ENCODE measurements at places on chromosomes 3 and 15.

DNA sequence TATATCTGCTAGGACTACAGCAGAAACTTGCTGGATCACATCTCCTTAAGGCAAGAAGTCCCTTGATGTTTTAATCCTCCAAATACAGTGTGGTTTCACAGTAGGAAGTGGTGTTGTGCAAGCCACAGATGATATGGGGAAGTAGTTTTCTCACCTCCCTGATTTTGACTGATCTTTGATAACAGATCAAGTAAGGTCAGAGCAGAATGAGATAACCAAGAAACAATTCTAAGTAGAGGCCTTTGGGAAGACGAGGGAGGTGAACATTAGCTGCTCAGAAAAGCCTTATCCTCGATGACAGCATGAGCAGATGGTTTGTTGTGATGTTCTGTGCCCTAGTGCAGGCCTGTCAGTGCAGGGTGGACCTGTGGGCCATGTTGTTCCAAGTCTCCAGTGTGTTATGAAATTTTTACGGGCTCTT, 61.3 kb downstream of the RIOX2 start:
- peak; percentile 11 for DNase-seq

GRCh38 chr3:15269091-15269989, 63.0 kb downstream of the SH3BP5 start:
- peak; percentile 86 for DNase-seq

DNA sequence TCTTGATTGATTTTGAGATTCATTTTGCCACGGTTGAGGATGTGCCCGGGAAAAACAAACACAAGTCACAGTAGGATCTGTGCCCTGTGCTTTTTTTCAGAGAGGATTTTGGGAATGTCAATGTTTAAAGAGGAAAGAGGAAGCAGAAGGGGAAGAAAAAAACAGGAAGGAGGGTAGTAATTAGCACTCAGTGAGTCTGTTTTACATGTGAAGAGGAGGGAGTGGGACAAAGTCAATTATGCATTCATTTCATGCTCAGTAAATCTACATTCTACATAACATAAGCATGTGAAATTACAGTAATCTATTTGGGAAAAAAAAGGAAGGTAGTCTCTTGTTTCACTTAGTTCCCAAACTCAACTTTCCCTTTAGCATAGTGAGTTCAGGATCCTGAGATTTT, 18.3 kb upstream of the CD200 start:
- DNase-seq: no peak

DNA sequence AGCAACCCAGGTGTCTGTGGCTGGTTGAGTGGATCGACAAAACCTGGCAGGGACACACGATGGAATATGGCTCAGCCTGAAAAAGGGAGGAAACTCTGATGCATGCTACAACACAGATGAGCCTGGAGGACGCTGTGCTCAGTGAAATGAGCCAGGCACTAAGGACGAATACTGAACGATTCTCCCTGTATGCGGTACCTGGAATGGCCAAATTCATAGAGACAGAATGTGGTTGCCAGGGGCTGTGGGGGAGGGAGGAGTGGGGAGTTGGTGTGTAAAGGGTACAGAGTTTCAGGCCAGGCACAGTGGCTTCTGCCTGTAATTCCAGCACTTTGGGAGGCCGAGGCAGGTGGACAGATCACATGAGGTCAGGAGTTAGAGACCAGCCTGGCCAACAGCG, 35.1 kb downstream of the PCSK6 start:
- DNase-seq: no peak

DNA sequence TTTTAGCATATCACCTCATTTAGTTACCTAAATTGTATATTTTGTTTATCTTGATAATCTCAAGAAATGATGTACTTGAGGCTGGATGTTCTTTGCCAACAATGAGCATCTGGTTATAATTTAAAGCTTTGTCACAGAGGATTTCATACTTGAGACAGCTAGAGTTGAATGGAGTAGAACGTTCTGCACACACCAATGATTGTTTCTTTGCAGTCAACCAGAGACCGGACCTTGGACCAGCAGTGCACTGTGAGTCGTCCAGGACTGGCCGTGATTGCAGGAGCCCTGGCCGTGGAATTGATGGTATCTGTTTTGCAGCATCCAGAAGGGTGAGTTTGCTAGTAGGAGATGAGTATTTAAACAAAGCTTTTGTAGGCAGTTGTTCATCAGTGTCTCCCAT, 90.4 kb downstream of the ATG7 start:
- no peak for DNase-seq

DNA sequence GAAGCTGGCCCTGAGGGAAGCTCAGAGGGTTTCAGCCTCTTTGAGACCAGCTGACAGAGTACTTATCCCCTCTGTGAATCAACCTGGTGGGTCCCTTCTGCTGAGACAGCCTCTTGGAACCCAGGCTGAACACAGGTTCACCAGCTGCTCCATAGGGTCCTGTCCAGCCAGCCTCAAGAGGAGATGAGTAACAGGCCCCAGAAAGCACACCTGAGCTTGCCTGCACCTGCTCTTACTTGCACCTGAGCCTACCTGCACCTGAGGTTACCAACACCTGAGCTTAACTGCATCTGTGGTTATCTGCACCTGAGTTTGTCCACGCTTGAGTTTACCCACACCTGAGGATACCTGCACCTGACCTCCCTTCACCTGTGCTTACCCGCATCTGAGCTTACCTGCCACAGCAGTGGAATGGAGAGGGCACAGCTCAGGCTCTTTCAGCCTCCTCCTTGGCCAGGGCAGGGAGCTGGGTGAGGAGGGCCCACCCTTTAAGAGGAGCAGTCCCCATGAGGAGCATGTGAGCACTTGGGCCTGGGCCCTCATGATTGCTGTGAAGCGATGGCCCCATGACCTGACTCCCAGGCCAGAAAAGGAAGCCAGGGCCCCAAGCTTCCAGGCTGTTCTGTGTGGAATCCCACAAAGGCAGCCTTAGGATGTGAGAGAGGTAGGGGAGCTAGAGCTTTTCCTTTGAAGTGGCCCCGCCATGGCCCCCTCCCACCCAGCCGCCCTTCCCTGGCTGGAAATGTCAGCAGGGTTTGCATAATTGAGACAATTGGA, at the start of gene TRPM1:
TRPM1 (minus strand) TSS at position 464 of the 777 bp plus-strand sequence. CDS start 20,370 bp downstream, outside the sequence.
- DNase-seq: no peak

DNA sequence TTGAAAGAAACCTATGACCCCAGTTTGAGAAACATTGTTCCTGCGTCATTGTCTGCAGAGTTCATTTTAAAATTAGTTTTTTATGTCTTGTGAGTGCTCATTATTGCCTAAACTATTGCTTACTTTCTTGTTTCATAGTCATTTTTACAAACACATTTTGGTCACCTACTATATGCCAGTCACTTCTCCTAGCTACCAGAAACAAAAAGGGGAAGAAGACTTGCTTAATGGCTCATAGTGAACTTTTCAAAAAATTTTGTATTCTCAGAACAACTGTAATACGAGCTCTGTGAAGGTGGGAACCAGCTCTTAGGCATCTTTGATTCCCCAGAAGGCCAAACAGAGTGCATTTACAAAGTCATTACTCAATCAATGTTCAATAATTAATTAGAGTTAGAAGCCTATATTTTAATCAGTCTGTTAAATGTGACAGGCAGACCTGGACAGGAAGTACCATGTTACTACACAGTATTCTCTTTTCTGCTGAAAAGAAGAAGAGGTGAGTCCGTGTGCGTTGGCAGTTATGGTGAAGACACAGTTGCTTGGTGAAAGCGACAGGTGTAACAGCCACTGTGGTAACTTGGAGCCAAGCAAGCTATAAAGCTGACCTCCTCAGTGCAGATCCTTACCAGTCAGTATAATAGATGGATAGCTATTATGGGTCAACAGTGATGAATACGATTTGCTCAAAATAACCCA, 46.6 kb downstream of the DPPA2 start:
- DNase-seq: no peak

- no peak for DNase-seq
Observed at GRCh38 chr3:117495620-117496019, 786.0 kb downstream of the TUSC7 start.

GRCh38 chr15:99674279-99674678, 59.0 kb downstream of the LYSMD4 start:
- DNase-seq: no peak

GRCh38 chr15:49297584-49297983, 125.5 kb upstream of the FGF7 start:
- no peak for DNase-seq

GRCh38 chr3:14503033-14503705, 37.0 kb downstream of the GRIP2 start:
- DNase-seq: no peak

DNA sequence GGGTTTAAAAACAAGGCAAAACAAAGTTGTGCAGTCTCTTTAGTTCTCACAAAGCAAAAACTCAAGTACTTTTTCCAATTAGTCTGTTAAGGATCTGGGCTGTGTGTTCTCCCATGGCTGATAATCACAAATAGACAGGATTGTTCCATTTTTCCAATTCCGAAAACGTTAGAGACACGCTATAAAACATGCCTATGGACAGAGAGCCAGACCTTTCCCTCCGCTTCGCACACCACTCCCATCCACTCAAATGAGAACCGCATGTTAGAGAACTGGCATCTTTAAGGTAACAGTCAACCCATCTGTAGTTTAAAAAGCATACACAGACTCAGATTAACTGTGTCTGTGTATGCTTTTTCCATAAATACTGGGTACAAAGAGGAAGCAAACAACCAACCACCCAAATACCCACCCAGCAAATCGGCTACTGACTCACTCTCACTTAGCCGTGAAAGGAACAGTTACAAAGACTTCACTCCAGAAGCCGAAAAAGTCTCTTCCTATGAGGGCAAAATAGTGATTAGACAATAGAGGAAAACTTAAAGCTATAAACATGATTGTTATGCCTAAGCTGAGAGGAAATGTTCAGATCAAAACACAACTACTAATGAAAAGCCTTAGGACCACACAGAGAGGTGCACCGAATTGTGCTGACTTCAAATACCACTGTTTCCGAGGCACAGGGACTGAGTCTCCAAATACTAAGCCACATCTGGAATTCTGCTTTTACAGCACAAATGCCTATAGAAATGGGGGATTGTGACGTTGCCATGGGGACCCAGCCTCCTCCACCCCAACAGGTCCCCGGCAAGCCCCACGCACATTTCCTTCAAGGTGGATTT, 36.1 kb downstream of the IL17RD start:
- no peak for DNase-seq

- DNase-seq: no peak
Observed at GRCh38 chr15:98178861-98179260, 218.4 kb downstream of the ARRDC4 start.

- DNase-seq: peak; percentile 65
Observed at GRCh38 chr3:113533534-113533892, 1.2 kb downstream of the SIDT1 start.

- no peak for DNase-seq
Observed at GRCh38 chr3:14484741-14485140, 55.4 kb downstream of the GRIP2 start.

GRCh38 chr3:150411976-150412375, 3.9 kb downstream of the TSC22D2 start:
- DNase-seq: no peak

DNA sequence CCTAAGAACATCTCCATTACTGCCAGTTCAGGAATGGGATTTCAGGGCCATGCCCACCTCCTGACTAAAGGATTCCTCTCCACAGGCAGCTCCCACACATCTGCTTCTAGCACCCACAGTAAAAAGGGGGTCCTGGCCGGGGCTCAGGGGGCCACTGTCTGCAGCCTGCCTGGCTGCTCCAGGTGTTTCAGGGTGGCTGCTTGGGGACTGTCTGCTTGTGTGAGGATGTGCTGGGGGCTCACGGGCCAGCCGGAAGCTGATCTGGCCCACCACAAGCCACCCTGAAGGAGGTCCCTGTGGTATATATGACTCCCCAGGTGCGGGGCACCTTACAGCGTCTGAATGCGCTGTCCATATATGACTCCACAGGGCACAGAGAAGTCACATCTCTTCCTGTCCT, 135.4 kb downstream of the NSMCE3 start:
- DNase-seq: no peak

- no peak for DNase-seq
Observed at GRCh38 chr3:108130701-108131474, 40.1 kb upstream of the CD47 start.

- DNase-seq: no peak
Observed at GRCh38 chr3:196311-197148, at the start of gene CHL1. CHL1 (plus strand) TSS chr3:196763; CDS start chr3:319777, 123,014 bp downstream.

GRCh38 chr3:105368566-105369499, 2.1 kb downstream of the ALCAM start:
- DNase-seq: peak; percentile 87

GRCh38 chr3:126051741-126052140, 32.2 kb downstream of the SLC41A3 start:
- DNase-seq: no peak

GRCh38 chr3:108664266-108664665, 74.7 kb downstream of the DZIP3 start:
- no peak for DNase-seq

- no peak for DNase-seq
Observed at GRCh38 chr3:13647298-13648059, 98.6 kb downstream of the FBLN2 start.

- no peak for DNase-seq
Observed at GRCh38 chr3:63026722-63027121, 151.5 kb upstream of the CADPS start.

DNA sequence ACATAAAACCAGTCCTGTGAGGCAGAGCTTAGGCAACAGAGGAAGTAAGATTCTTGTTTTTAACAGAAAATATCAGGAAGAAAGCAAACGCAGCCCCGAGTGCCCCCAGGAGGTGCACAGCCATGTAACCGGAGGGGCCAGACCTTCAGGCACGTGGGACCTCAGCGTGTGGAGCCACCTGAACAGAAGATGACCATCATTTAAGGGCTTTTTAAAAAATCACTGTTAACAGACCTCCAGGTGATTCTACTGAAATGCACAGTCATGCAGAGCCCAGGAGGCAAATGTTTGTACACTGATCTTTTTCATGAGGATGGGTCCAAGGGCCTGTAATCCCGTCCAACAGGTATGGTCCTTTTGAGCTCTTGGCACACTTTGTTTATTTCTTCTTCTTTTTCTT, 38.8 kb downstream of the SPG21 start:
- no peak for DNase-seq

- no peak for DNase-seq
Observed at GRCh38 chr3:178628037-178628436, 91.8 kb downstream of the KCNMB2 start.
